ENCODE measurements at places on chromosomes 7 and 10.

- DNase-seq = no peak
These were observed 25.9 kb upstream of the DDC start for GRCh38 chr7:50591098-50591479.

DNA sequence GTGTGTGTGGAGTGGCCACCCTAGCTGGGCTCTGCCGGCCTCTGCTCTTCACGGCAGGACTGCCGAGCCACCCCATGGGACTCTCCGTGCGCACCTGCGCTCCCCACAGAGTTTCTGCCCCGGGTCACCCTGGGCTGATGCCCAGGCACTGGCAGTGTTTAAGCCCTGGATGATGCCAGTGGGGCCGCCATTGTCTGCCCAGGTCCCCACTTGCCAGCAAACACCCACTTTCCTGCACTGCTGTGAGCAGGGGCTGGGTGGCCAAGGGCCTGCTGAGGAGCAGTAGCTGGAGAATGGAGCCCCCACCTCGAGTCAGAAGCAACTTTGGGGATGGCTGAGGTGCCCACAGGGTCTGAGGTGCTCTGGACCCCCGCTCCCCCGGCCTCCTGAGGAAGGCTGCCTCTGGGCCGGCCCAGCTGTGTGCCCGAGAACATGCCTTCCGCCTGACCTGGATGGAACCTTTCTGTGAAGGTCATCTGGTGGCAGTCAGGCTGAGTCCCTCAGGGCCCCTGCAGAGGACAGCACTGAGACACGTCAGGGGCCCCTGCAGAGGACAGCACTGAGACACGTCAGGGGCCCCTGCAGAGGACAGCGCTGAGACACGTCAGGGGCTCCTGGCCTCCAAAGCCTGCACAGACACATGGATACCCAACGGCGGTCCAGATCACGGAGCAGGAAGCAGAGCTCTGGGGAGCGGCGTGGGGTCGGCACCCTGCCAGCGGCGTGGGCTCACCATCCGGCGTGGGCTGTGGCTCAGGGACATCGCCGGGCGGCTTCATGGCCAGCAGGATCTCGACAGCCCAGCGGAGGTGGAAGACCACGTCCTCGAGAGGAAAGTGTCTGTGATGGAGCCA lies 62.0 kb downstream of the CFAP46 start:
- DNase-seq = no peak

DNA sequence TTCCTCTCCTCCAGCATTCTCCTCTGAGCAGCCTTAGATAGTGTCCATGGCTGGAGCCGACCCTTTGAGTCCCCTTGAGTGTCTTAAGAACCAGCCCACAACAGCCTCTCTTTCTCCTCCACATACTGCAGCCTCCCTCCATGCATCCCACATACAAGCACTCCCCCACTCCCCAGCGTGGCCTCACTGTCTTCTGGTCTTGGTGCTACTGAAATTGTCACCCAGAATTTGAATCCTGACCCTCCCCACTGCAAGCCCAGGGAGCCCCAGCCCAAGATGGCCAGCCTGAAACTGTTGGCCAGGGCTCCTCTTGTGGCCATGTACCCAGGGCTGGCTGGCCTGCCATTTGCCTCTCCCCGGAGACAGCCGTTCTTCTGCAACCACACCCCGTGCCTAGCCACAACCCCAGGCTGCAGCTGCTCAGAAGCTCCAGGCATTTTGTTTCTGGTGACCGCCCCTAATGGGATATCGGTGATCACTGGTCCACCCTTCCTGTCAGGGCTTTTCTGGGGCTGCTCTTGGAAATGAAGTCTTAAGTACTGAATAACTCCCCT lies 18.8 kb upstream of the SH2D4B start:
- no peak for DNase-seq

DNA sequence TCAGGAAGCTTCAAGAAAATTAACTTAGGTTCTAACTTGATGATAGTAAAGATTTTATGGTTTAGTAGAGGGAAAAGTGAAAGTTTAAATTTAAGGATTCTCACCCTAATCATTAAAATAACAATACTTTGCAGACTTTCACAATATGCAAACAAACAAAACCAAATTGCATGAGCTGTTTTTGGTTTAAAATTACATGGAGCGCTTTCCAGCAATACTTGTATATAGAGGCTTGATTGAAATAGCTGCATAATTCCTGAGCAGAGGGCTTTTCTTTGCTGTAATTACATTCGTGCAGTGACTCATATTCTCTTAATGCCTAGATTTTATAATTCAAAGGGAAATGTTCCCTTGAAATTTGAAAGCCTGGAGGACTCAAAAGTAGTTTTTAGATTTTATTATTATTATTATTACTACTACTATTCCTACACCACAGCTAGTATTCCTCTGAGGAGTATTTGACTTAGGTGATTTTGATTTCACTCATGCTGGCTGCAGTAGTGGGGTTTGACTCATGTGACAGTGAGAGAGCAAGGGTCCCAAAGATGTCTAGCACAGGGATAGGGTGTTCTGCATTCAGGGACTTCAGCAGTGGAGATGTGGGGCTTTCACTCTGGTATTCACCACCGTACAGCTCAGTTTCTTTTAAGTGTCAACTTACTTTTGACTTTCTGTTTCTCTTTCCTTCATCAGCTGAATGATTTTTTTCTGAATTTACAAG lies 138.1 kb downstream of the ADAM22 start:
- no peak for DNase-seq

DNA sequence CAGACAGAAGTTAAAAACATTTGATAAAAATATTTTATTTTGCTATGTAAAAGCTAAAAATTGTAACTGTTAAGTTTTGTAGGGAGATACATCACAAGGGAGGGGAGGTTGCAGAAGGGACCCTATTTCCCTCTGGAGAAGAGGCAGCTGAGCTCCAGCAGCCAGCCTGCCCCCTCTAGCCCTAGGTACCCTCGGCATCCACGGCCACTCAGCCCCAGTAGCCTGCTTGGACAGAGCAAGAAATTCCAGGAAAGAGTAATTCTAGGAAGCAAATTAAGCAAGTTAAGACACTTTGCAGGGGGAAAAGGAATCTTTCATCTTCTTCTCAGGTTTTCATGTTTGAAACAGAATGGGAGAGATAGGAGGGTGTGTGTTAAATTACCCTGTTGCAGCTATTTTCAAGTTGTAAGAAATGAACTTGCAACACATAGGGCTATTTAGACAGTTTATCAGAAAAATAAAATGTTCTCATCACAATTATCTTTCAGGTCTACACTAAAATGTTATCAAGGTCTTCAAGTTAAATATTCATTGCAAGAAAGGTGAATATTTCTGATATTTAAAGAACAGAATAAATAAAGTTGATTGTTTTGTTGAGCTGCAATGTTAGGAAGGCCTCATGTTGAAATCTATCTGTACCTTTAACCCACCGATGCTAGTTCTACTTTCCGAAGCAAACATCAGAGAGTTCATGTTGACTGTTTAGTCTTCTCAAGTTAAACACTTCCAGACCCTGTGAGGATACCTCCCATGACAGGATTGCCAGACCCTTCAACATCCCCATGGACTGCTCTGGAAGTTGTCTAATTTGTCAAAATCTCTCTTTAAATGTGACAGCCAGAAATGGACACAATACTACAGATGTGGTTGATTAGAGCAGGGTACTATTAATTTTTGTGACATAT lies 5.5 kb downstream of the SGCE start:
- DNase-seq = no peak

- no peak for DNase-seq
These were observed 13.9 kb downstream of the CROT start for GRCh38 chr7:87359366-87359765.

DNA sequence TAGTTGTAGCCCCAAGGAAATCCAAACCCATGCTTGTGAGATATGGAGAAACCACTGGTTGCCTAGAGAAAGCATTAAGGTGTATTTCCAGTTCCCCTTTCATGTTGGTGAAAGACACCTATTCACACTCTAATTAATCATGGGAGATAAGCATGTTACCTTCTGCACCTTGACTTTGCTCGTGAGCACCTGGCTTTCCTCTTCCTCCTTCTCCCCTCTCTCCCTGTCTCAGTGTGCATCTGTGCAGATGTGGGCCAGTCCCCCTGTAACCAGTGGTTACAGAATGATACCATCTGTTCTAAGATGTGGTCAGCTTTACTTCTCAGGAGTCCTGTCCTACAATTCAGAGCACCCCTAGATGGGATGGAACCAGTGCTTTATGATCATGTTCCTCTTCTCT lies 160.6 kb downstream of the LCOR start:
- no peak for DNase-seq

- DNase-seq = no peak
These were observed 34.5 kb downstream of the PPP1R3C start for GRCh38 chr10:91598211-91598977.

- no peak for DNase-seq
These were observed 23.6 kb upstream of the PWWP2B start for GRCh38 chr10:132373241-132373955.

DNA sequence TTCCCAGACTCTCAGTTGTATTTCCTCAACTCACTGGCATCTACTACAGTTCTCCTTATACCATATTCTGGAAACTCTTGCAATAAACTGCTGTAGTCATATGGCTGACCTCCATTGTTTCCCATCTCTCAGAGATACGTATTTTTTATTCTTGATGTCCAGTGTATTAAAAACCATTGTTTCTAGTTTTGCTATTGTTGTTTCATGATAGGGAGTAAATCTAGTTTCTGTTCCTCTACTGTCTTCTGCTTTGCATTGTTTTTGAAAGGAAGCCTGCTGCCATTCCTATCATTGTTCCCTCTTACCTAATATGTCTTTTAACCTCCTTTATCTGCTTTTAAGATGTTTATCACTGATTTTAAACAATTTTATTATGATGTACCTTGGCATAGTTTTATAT lies 255.0 kb downstream of the ADK start:
- no peak for DNase-seq

DNA sequence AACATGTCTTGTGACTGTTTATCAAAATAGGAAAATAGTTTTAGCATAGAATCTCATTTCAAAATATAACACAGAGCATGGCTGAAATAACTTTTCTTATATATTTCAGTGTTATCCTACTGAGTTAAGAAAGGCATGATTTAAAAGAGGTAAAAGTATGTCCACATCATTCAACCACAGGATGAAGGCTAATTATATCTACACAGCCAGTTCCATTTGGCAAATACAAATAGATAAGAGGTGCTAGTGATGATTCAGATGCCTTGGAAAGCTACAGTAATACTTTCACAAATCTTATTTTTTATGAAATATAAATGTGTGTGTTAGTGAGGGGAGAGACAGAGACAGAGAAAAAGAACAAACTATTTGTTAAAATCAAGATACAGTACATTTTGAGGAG lies 42.9 kb upstream of the PCDH15 start:
- no peak for DNase-seq

- no peak for DNase-seq
These were observed 151.1 kb downstream of the DKK1 start for GRCh38 chr10:52465202-52465601.

- no peak for DNase-seq
These were observed 43.8 kb downstream of the JAKMIP3 start for GRCh38 chr10:132109341-132110110.

DNA sequence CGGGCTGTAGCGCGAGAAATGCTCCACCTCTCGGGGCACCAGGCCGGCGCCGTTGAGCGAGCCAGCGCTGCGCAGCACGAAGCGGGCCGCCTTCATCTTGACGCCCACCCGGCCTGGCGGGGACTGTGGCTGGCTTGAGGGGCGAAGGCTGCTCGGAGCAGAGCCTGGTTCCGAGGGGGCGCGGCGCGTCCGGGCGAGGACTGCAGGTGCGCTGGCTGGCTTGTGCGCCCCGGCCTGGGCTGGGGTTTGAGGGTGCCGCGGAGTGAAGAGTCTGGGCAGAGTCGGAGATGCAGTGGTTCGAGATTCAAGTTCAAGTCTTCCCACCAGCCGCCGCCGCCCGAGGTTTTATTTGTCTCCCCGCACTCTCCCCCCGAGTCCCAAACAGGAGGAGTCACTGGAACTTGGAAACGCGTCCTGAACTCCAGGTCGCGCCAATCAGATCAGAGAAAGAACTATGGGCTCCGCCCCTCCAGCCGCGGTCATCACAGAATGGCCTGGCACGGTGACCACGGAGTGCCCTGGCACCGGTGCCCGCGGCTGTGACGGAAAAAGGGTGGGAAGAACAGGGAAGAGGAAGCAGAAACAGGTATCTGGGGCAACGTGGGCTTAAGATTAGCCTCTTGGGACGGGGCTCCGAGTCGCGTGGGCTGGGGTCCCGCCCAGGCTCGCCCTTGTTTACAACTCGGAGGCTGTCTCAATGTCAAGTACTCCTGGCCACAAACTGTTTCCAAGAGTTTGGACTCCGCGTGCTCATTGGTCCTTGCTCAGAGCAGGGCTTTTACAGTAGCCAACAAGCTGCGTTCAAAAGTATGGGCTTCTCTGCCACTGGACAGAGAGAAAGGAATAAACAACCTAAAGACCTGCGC lies at the start of gene PDK4:
TSS of gene PDK4 (minus strand) at position 319 of the 866 bp plus-strand sequence. CDS start at position 96, 223 bp downstream.
- no peak for DNase-seq

GRCh38 chr10:84176351-84176750 lies 2.8 kb downstream of the GPR15LG start:
- DNase-seq = no peak

DNA sequence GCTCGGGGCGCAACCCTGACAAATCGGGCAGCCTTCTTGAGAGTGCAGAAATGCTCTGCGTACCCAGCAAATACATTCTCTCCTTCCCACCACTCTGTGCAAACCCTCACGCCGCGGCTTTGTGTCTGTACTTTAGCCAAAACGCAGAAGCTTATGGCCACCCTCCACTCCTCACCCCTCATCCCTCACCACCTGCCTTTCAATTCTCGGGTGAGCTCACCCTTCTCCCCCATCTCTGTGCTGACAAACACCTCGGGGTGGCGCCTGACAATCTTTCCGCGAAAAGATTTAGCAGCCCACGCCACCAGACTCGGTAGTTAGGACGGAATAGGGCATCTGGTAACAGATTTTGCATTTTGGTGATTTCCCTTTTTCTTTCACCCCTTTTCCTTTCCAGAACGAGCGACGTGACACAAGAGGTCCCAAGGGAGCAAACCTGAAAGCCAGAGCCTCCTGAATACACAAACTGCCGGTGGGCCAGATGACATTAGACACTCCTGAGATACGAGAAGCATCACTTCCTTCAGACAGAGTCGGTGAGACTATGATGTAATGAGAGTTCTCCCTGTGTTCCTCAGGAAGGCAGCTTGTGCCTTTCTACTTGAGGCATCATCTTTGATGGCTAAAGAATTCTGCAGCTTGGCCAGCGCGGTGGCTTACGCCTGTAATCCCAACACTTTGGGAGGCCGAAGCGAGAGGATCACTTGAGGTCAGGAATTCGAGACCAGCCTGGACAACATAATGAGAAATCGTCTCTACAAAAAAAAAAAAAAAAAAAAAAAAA lies 671 bp upstream of the ATAD1 start:
- DNase-seq = peak; percentile 60

DNA sequence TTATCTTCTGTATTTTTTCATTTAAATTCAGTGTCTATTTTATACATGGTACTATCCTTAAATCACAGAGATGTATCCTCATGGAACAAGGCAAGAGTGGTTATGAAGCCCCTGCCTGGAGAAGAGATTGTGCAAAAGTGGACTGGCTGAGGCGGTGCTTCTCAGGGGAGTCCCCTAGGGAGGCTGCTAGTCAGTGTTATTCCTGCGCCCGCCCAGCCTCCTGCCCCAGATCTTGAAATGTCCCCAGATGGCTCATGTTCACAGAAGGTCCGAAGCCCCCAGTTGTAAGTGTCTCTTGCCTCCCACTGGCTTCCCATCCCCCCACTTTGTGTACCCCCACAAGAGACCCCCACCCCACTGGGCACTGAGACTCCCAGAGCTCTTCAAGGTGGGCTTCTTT lies 366.9 kb downstream of the TNS3 start:
- no peak for DNase-seq
